NCI-H2081 treated with DMSO at 0.1 percent for 48 hours (cell line): ENCODE measurements at places on chromosomes 1 and 21.
A peak's percentile ranks its signal among the peaks of the same experiment; 100 is the strongest.

GRCh38 chr1:41739061-41739955, 179.4 kb downstream of the HIVEP3 start:
- no peak for DNase-seq

- no peak for DNase-seq
These were observed 15.3 kb downstream of the ACOT7 start for GRCh38 chr1:6378096-6378746.

GRCh38 chr1:85259912-85260274, 431 bp upstream of the C1orf52 start:
- no peak for DNase-seq

- DNase-seq: no peak
These were observed 23.8 kb downstream of the PTPRF start for GRCh38 chr1:43554444-43554992.

GRCh38 chr1:91827459-91828321, 58.3 kb downstream of the TGFBR3 start:
- no peak for DNase-seq

- DNase-seq: no peak
These were observed 63.2 kb downstream of the PRDM2 start for GRCh38 chr1:13763222-13763621.

- no peak for DNase-seq
These were observed 131.9 kb downstream of the AK5 start for GRCh38 chr1:77413541-77414335.

DNA sequence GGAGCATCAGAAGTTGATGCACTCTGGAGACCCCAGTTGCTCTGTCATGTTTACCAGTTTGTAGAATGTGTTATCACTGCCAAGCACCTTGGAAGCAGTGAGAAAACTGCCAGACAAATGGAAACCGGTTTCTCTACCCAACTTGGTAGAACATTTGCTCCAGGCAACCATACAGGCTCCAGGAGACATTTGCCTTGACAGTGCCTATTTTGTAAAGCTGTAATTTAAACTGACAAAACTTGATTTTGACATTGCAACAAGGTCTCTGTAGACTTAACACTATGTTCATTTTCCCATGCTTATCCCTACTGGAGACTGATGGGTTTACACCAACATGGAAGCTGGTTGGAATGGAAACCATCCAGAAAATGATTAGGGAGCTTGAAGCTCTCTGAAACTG, 97.6 kb downstream of the ROR1 start:
- DNase-seq: no peak

- DNase-seq: no peak
These were observed 68.7 kb downstream of the TEX35 start for GRCh38 chr1:178581351-178582303.

- DNase-seq: no peak
These were observed 6.2 kb upstream of the BTG2 start for GRCh38 chr1:203299169-203299568.

DNA sequence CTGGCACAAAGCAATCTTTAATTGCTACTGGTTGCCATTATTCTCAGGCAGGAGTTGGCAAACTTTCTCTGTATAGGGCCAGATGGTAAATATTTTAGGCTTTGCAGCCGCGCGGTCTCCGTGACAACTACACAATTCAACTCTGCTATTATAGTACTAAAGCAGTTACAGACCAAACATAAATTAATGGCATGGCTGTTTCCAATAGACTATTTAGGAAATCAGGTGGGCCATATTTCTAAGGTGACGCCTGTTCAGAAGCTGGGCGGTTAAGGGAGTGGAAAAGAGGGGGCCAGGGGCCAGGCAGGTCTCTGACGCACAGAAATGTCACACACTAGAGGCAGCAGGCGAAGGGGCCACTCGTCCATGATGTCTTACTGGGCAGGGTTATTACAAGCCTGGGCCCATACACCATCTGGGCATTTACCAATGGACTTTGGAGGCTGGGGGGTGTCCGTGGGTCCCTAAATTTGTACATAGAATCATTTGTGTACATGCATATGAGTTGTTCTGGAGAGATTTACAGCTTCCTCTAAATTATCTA, 80.1 kb downstream of the STUM start:
- DNase-seq: peak; percentile 91

DNA sequence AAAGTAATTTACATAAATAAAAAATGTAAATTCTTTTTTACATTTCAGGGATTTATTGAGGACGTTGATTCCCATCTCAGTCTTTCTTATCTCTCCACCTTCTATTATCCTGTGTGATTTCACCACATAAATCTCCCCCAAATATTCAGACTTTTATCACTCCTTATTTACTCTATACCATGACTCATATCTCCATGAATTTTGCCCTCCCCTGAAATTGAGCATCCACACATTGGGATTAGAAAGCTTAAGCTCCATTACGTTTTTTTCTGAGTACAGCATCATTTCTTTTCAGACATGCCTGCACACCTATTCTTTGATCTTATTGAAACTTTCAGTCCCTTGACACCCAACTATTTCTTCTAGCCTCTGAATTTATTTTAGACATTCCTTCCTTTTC, 111.2 kb downstream of the IFI44 start:
- DNase-seq: no peak

DNA sequence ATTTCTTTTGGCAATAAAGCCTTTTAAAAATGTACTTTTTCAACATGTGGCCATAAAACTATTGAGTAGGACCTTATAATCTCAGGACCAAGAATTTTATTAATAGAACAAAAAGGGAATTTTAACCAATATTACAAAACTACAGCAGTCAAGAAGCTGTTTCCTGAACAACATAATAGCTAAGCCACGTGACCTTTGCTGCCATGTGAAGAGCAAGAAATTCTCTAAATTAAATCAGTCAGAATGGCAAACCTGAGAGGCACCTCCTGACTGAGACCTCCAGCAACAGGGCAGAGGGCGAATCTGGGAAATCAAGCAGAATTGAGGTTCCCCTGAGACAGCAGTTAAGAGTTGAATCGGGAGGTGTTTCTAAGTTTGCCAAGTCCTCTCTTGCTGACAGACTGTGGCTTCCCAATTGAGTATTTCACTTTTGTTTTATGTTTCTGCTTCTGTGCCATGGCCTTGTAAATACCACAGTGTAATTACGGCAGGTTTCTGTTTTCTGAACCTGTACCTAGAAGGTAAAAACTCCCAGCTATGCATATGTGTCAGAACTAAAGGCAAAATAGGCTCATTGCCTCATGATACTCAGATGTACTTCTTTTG, 358.4 kb downstream of the NTNG1 start:
- DNase-seq: no peak

DNA sequence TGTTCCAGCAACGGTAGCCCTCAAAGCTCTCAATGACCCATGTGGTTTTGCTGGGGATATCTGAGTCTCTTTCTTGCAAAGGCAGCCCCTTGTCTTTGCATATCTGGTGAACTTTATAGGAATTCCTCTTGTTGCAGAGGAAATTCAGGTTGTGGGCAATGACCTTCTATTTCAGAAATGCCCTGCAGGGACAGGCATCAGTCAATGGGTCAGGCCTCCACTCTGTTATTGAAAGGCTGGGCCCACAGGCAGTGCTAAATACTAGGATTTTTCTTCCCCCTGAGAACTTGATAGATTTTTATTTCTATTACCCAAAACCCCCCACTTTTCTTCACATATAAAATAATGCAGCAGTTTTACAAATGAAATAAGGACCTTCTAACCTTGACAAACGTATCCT, 131.1 kb downstream of the TNR start:
- DNase-seq: no peak

DNA sequence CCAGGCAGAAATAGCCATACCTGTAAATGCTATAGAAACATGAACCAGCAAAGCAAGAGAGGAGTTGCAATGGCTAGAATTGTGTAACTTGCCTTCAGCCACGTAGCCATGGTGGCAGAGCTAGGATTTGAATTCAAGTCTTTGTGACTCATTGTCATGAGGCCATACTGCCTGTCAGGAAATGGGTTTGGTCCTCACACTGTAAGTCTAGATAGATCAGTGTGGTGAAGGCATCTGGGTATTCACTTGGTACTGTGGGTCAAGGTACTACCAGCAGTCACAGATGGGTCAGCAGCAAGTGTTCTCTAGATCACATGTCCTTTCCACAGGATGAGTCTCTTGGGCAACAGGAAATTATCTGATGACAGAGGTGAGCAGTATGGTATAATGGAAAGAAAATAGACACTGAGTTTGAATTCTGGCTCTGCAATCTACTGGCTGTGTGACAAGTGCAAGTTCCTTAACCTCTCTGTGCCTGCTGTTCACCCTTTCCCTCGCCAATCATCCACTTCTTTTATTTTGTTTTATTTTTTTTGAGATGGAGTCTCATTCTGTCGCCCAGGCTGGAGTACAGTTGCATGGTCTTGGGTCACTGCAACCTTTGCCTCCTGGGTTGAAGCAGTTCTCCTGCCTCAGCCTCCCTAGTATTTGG, 36.9 kb downstream of the FGGY start:
- DNase-seq: no peak

GRCh38 chr1:201709564-201710295, 119.2 kb upstream of the IPO9 start:
- DNase-seq: no peak

DNA sequence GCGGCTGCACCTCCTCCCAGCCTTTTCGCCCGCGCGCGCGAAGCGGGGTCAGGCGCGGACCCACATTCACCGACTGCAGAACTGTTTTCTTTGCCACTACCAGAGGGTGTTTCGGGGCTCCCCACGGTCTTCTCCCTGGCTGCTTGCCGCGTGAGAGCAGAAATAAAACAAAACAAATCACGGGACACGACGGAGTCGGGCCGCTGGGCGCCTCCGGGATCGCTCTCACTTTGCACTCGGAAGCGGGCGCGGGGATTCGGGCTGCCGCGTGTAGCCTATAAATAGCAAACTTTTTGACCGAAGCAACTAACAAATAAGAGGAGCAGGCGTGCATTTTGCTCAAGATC, 412.3 kb upstream of the ESRRG start:
- no peak for DNase-seq

GRCh38 chr1:237664348-237664747, 226.4 kb downstream of the ZP4 start:
- no peak for DNase-seq

DNA sequence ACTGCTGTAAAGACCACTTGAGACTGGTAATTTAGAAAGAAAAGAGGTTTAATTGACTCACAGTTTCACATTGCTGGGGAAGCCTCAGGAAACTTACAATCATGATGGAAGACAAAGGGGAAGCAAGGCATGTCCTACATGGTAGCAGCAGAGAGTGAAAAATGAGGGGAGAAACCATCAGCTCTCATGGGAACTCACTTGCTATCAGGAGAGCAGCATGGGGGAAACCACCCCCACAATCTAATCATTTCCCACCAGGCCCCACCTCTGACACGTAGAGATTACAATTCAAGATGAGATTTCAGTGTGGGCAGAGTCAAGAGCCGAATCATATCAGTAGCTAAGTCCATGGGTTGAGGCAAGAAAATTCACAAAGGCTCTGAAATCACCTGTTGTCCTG, 23.8 kb upstream of the LYPD8 start:
- DNase-seq: no peak

GRCh38 chr1:199096591-199096990, 457.8 kb downstream of the PTPRC start:
- DNase-seq: no peak

- DNase-seq: no peak
These were observed 148.5 kb downstream of the GDAP2 start for GRCh38 chr1:117780687-117781475.

DNA sequence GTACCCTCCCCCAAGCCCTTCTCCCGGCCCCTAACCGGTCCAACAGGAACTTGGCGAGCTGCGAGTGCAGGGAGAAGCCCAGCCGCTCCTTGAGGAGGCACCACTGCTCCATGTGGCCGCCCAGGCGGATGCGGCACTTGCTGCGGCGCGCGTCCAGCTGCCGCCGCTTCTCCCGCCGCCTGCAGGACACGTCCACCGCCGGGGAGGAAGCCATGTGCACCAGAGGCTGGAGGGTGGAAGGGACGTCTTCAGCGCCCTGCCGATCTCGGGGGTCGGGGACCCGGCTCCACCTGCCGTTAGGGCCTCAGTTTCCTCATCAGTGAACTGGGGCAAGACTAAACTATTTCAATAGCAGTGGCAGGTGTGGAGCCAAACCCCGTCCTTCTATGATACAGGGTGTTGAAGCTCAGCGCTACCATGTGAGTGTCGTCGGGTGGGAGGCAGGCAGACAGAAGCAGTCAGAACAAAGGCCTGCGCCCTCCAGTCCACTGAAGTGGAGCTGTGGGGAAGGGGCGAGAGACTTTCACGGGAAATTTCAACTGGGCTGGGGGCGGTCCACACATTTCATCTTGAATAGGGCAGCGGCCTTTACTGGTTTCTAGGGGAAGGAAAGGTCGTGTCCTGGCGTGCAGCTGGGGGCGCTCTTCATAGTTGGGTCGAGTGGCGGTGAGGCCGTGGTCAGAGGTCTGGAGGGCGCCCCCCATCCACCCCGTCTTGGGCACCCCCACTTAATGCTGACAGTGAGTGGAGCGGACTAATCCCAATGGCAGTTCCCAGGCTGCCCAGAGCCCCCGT, 592 bp downstream of the ZNF692 start:
- no peak for DNase-seq

DNA sequence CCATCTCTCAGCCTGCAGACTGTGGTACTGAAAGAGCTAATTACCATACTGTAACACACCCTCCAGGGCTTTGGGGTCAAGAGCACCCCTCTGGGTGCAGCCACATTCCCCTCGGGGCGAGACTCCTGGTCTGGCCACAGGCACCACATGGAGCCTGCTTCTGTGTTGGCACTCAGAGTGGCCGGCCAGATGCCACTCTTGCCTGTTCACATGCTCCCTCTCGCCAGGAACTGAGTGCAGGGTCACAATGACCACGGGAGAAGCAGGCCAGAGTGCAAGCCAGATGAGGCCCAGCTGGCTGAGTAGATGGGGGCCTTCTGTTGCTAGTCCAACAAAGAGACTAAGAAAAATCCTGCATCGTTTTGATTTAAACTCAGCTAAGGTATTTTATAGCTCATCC, 864.0 kb downstream of the KCNT2 start:
- no peak for DNase-seq

- DNase-seq: no peak
These were observed 26.4 kb downstream of the ABCA4 start for GRCh38 chr1:94094469-94095111.

GRCh38 chr1:53878492-53879105, 11.0 kb downstream of the YIPF1 start:
- no peak for DNase-seq

DNA sequence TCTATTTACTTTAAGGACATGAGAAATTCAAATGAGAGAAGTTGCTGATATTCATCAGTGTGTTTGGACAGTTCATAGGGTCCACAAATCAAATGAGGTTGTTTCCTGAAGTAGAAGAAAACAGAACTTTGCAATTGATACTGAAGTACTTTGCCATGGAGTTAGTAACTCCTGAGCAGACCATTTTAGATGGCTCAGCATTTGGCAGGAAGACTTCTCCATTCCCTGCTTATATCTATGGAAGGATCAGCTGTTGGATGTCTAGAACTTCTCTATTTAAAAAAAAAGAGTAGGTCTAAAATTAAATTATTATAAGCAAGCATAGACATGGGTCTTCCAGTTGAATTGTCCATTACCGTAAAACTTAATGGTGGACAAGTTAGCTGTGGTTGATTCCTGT, 5.1 kb downstream of the TMEM167B start:
- DNase-seq: no peak

GRCh38 chr1:177385760-177386698, 215.3 kb downstream of the BRINP2 start:
- no peak for DNase-seq
